Activated CD8-positive, alpha-beta memory T cell treated with anti-CD3 and anti-CD28 coated beads for 1 hour (primary cell): ENCODE measurements at places on chromosomes 12 and 14.

GRCh38 chr12:33942172-33942571 is 80.1 kb upstream of the ALG10 start:
- no peak for DNase-seq

DNA sequence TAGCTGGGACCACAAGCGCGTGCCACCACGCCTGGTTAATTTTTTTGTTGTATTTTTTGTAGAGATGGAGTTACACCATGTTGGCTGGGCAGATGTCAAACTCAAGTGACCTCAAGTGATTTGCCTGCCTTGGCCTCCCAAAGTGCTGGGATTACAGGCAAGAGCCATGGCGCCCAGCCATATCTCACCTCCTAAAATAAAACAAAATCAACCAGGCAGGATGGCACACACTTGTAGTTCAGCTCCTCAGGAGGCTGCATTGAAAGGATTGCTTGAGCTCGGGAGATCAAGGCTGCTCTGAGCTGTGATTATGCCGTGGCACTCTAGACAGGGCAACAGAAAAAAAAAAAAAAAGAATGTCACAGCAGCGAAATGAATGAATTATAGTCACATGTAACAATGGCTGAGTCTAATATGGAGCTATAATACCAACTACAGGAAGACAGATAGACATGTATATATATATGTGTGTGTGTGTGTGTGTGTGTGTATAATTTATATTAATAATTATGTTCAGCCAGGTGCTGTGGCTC is 19.3 kb upstream of the TMEM120B start:
- DNase-seq: no peak

- DNase-seq: no peak
Measured at GRCh38 chr12:109291117-109291516, 18.0 kb downstream of the FOXN4 start.

GRCh38 chr12:85138833-85139232 is 102.7 kb downstream of the LRRIQ1 start:
- DNase-seq: no peak
